ENCODE measurements at places on chromosomes 2 and 18. TPM values are rescaled to one million over a fixed set of nuclear protein-coding genes. Genes with fewer than 3 reads are reported as not detected.

GRCh38 chr2:103007086-103007485 lies 245.3 kb downstream of the TMEM182 start:
- no peak for DNase-seq

DNA sequence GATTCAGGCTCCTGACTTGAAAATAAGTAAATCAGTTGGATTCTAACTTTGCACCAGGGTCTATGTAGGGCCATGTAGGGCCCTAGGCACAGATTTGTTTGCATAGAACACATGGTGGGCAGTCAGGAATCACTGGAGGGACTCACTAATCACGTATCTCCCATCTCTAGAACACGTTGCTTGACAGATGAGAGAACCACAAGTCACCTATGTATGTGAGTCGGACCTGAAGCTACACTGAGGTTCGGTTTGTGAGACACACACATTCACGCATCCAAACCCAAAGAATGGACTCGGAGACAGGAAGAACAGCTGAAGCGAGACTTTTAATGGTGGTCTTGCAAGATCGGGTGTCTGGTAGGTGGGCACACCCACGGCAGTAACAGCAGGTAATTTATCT lies 157.0 kb downstream of the ZNF516 start:
- DNase-seq, result no peak

Gene TFPI
- total RNA-seq, result not detected

Gene SLC4A5
- 2.3 TPM for total RNA-seq

Gene OTX1
- total RNA-seq, result not detected
